ENCODE measurements at places on chromosomes 6 and 20. TPM values are rescaled to one million over a fixed set of nuclear protein-coding genes. Genes with fewer than 3 reads are reported as not detected.

DNA sequence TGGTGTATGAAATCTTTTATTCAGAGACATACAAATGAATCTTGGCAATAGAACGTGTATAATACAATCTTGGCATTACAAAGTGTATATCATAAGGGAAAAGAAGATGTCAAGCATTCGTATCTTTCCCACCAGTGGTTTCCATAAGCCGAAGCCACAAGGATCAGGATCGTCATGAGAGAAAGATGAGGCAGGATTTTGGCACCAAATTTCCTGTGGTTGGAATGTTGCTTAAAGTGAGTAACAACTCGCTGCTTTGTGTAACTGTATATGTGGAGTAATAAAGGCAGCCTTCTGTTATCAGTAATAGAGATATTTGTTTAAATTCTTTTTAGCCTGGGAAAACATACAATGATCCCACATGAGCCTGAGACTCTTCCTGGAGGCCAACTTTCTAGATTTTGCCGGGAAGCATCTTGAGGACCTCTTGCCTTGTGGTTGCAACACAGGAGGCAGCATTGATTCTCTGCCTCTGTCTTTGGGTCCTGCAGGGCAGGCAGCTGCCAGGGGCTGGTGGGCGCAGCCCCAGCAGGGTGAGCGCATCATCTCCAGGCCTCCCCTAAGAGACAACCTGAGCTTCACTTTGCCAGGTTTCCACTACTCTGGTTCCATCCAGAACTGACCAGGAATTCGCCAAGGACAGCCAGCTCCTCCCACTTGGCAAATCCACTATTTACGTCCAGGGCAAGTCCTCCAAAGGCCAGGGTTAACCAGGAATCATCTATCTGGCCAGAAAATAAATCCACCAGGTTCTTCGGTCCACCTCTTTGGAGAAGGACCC, 230.9 kb upstream of the SULF2 start:
- H3K27me3 ChIP-seq, result no peaks in the 10 kb centered on the region
- H3K4me1 ChIP-seq, result no peaks in the 10 kb centered on the region
- no peaks in the 10 kb centered on the region for H3K36me3 ChIP-seq
- H3K27ac ChIP-seq, result no peak overlapping the region
- no peak overlapping the region for H3K4me3 ChIP-seq

GRCh38 chr20:62887152-62887859, 25.7 kb upstream of the TCFL5 start:
- H3K27me3 ChIP-seq, result no peaks in the 10 kb centered on the region
- H3K36me3 ChIP-seq, result peaks cover 4% of the 10 kb centered on the region
- DNase-seq, result no peak
- H3K27ac ChIP-seq, result no peak overlapping the region

- DNase-seq, result no peak
- H3K27ac ChIP-seq, result no peak overlapping the region
- H3K4me3 ChIP-seq, result no peak overlapping the region
- no peaks in the 10 kb centered on the region for H3K4me1 ChIP-seq
- no peaks in the 10 kb centered on the region for H3K27me3 ChIP-seq
- no peaks in the 10 kb centered on the region for H3K36me3 ChIP-seq
Measured at GRCh38 chr6:5563086-5563485, 301.8 kb downstream of the FARS2 start.

MAK gene
- 0.05 TPM for total RNA-seq

- H3K36me3 ChIP-seq, result no peaks in the 10 kb centered on the region
- no peak overlapping the region for H3K4me3 ChIP-seq
- no peaks in the 10 kb centered on the region for H3K4me1 ChIP-seq
- no peak overlapping the region for H3K27ac ChIP-seq
- H3K27me3 ChIP-seq, result no peaks in the 10 kb centered on the region
Measured at GRCh38 chr20:35017099-35017835, 61.6 kb downstream of the MYH7B start.

JPH2 gene
- 0.37 TPM for total RNA-seq
